Activated CD8-positive, alpha-beta memory T cell treated with anti-CD3 and anti-CD28 coated beads for 1 hour (primary cell): ENCODE measurements at places on chromosomes 2 and 18.

- DNase-seq: no peak
Observed at GRCh38 chr2:25230198-25230947, 62.0 kb upstream of the POMC start.

DNA sequence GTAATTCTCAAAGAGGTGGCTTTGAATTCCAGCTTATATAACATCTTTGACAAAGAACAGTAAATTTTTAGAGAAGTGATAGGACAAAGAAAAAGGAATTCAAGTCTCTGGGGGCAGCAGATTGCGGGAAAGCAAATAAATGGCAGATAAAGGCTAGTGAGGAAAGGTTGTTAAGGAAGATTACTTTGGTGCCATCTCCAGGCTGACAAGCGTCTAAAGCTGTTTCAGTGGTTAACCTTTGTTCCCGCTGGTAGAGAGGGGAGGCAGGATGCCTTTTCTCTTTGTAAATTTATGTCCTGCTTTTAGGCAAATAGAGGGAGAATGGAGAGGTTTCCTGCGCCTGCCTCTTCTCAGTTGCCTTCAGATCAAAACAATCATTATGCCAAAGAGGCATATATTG is 431.2 kb upstream of the CHST9 start:
- DNase-seq: no peak

- no peak for DNase-seq
Observed at GRCh38 chr18:59661891-59662701, 35.1 kb downstream of the CCBE1 start.

DNA sequence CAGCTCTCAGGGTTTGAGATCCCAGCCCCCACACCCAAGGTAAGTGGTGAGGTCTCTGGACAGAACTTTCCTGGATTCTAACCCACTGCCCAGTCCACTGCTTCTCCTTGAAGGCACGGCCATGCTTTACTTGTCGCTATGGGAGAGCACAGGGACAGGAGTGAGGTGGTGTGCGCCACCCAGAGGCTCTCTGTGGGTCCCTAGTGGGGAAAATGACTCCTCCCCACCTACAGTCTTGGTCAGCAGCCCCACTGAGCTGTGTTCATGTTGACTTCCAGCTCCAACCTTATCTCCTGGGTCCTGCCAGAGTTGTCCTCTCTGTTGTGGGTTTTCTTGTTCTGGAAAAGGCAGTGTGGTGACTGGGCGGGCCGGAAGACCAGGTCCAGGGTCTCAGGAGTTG is 11.1 kb downstream of the TET3 start:
- no peak for DNase-seq

DNA sequence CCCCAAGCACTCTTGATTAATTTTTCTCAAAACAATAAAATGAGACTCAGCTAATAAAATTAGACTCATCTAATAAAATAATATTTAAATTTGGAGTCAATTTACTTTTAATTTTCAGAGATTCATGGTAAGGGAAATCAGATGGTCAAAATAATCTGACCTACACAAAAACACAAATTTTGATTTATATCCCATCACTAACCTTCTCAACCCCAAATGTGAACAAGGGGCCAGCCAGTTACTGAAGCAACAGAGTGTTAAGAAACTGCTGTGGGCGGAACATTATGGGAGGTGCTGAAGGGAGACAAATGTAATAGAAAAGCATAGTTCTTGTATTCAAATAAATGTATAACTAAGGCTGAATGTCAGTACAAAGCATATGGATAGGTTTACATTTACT is 28.5 kb upstream of the PPP3R1 start:
- no peak for DNase-seq

- no peak for DNase-seq
Observed at GRCh38 chr2:235325151-235325550, 168.7 kb upstream of the AGAP1 start.

GRCh38 chr2:150485871-150486538 is 1.5 kb downstream of the RND3 start:
- no peak for DNase-seq

GRCh38 chr2:32922501-32922900 is 24.3 kb upstream of the LTBP1 start:
- DNase-seq: no peak

- no peak for DNase-seq
Observed at GRCh38 chr2:11406958-11407381, 59.0 kb downstream of the E2F6 start.

DNA sequence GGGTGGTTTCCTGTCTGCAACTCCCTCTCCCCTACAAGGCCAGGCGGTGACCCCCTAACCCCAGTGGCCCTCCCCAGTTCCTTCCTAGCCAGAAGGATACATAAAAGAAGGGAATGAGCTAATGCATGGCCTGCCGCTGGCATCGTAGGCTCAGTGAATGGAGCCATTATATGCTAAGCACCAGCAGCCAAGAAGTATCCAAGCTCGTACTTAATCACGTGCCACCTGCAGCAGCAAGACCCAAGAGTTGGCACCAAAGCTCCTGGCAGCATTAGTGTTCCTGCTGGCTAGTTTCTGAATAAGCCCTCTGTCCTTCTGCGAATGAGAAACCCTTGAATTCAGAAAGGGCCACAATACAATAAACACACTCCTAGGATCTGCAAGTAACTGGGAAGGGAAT is 4.3 kb downstream of the DBI start:
- DNase-seq: no peak

DNA sequence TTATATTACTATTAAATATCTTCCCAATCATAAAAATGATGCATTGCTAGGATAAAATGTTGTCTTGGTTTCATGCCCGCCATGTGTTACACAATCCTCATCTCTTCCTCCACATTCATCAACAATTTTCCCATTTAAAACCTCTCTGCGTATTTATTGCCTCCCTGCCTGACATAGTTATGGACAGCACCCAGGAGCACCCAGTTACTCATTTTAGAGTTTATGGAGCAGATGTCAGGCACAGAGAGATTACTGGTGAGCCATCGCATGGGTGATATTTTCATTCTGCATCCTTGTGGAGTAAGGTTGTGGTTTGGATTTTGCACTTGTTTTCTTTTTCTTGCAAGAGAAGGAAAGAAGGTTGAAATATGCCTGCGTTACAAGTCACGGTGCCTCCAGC is 116.7 kb upstream of the NPAS2 start:
- no peak for DNase-seq

DNA sequence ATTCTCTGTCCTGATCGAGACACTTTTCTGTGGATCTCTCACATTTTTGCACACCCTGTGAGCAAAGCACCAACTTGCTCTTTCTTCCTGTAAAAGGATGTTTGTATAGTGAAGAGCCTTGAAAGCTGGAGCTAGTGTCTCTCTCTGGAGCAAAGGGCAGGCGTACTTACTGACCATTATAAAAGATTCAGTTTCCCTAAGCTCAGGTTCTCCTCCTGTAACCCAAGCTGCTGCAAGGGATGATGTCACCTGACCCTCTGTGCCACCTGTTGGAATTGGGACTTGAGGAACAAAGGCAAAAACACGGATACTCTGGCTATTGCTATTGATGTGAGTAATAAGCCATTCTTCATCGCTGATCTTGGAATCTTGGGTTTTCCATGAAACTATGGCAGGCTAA is 52.6 kb upstream of the NEMP2 start:
- DNase-seq: no peak

DNA sequence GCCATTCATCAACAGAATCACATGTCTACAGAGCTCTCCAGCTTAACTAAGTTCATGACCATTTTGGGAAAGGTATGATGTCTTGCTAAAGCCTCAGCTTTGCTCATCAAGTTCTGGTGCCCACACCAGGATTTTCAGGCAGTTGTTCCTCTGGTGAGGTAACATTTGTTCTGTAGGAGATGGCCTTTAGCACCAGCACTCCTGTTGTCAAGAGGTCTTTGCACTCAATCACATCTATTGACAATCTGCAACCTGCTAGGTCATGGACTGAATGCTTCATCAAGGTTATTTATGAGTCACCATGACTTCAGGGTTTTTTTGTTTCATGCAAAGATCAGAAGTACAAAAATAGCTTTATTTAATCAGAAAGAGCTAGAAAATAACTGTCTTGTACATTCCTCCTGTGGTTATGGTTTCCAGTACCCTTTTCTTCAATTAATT is 36.6 kb upstream of the VIT start:
- no peak for DNase-seq

DNA sequence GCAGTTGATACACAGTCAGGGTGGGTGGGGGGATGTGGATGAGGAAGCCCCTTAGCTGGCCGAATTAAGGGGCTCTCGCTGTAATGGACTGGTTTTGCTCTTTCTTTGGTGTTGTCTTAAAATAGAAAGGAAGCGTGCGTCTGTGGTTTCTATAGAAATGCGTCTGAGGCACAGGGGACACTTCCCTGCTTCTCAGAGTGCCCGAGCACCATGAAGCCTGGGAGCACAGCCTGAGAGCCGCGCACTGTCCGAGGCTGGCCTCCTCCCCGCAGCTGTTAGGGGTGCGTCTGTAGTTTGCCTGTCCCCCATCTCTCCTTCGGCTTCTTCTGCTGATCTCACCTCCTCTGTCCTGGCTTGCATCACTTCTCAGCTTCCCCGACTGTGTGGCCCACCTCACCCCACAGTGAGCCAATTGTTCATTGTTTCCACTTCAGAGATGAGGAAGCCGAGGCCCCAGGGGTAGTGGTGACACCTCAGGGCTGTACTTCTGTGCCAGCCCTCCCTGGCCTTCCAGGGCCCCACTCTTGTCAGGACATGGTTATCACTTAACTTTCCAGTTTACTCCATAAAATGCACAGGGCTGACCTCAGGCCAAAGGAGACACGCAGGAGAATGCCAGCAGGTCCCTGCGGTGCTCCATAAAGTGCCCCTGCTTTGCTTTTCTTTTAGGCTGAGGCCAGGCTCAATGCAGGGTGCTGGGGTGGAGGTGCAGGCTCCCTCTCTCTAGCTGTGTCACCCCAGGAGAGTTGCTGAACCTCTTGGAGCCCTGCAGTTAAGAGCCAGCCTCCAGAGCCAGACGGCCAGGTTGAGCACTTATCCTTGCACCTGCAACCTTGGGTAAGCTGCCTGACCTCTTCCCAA is 210.6 kb downstream of the SEPTIN10 start:
- DNase-seq: no peak

GRCh38 chr18:54151376-54151775 is 73.1 kb downstream of the MBD2 start:
- no peak for DNase-seq

DNA sequence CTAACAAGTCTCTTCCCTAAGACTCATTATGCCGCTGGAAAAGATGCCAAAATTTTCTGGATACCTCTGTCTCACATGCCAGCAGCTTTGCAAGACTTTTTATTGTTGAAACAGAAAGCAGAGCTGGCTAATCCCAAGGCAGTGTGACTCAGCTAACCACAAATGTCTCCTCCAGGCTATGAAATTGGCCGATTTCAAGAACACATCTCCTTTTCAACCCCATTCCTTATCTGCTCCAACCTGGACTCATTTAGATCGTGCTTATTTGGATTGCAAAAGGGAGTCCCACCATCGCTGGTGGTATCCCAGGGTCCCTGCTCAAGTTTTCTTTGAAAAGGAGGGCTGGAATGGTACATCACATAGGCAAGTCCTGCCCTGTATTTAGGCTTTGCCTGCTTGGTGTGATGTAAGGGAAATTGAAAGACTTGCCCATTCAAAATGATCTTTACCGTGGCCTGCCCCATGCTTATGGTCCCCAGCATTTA is 26.3 kb downstream of the DHRS9 start:
- DNase-seq: no peak
